ENCODE measurements at places on chromosomes 2 and 18. TPM values are rescaled to one million over a fixed set of nuclear protein-coding genes. Genes with fewer than 3 reads are reported as not detected.

REG1B gene
- not detected for total RNA-seq

RESP18 gene
- 1.2 TPM for total RNA-seq

CNDP1 gene
- total RNA-seq, result 0.49 TPM

CROCC2 gene
- total RNA-seq, result not detected

MEP1B gene
- under 0.01 TPM for total RNA-seq

IWS1 gene
- total RNA-seq, result 28.3 TPM

ZNF519 gene
- total RNA-seq, result 40.3 TPM

CCDC68 gene
- 1.2 TPM for total RNA-seq

CNOT9 gene
- total RNA-seq, result 31.7 TPM

DDX1 gene
- 86.3 TPM for total RNA-seq

ASPRV1 gene
- 1.7 TPM for total RNA-seq

COL3A1 gene
- 105 TPM for total RNA-seq

GKN2 gene
- total RNA-seq, result 0.25 TPM

FOXI3 gene
- 0.25 TPM for total RNA-seq

TYMS gene
- total RNA-seq, result 5.2 TPM

DYSF gene
- total RNA-seq, result 1.5 TPM

DSG3 gene
- total RNA-seq, result under 0.01 TPM

FOXD4L1 gene
- 0.25 TPM for total RNA-seq

MLPH gene
- 0.98 TPM for total RNA-seq

ITGB6 gene
- total RNA-seq, result not detected

TCF7L1 gene
- total RNA-seq, result 0.98 TPM

RNASEH1 gene
- 22.1 TPM for total RNA-seq

LDLRAD4 gene
- total RNA-seq, result 63.4 TPM

KCNG3 gene
- total RNA-seq, result 0.49 TPM

Measured in temporal lobe (tissue), 4 donors.